Amniotic epithelial cell (primary cell): ENCODE measurements at places on chromosomes 13 and 19.

GRCh38 chr19:41591951-41592562 lies 16.1 kb downstream of the CEACAM21 start:
- DNase-seq: no peak

GRCh38 chr13:79659121-79659521 lies 178.2 kb downstream of the NDFIP2 start:
- peak; percentile 74 for DNase-seq

DNA sequence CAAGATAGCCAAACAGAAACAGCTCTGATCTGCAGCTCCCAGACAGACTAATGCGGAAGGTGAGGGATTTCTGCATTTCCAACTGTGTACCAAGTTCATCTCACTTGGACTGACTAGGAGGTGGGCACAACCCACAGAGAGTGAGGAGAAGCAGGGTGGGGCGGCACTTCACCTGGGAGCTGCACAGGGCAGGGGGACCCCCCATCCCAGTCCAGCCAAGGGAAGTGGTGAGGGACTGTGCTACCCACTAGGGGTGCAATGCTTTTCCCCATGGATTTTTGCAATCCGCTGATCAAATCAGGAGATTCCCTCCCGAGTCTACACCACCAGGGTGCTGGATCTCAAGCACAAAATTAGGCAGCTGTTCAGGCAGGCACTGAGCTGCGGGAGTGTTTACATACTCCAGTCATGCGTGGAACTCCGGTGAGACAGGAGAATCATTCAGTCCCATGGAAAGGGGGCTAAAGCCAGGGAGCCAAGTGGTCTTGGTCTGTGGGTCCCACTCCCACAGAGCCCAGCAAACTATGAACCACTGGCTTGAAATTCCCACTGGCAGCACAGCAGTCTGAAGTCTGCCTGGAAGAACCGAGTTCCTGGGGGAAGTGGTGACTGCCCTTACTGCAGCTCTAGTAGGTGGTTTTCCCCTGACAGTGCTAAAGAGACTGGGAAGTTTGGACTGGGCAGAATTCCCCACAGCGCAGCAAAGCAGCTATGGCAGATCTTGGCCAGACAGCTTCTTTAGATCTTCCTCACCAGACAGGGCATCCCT lies 85.1 kb upstream of the UFM1 start:
- no peak for DNase-seq

DNA sequence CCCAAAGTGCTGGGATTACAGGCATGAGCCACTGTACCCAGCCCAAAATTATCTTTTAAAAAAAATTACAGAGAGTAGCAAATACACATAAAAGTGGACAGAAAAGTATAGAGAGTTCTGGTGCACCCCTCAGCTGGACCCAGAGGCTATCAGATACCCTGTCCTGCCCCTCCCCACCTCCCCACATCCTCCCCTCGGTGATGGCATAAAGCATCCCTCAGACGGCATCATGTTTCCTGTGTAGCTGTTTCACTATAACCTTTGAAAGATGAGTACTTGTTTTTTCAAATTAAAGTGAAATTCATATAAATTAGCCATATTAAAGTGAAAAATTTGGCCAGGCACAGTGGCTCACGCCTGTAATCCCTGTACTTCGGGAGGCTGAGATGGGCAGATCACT lies 20.1 kb downstream of the SLC27A1 start:
- no peak for DNase-seq

DNA sequence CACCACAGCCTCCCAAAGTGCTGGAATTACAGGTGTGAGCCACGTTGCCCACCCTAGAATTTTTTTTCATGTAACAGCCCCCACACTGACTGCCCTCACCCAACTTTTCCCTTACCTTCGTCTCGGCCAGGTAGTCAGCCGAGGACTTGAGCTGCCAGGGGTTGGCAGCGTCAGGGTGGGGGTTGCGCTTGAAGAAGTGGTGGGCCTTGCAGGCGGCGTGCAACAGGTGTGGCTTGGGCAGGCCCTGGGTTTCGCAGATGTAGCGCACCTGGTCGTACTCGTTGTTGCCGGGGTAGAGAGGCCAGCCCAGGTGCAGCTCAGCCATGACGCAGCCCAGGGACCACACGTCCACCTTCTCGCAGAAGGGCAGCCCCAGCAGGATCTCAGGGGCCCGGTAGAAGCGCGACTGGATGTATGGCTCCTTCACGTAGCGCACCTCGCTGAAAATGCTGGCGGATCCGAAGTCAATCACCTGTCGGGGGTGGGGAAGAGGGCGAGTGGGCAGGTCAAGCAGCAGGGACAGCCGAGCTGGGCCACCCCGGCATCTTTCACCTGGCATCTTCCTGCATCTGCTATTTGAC lies 6.2 kb downstream of the HIPK4 start:
- no peak for DNase-seq

DNA sequence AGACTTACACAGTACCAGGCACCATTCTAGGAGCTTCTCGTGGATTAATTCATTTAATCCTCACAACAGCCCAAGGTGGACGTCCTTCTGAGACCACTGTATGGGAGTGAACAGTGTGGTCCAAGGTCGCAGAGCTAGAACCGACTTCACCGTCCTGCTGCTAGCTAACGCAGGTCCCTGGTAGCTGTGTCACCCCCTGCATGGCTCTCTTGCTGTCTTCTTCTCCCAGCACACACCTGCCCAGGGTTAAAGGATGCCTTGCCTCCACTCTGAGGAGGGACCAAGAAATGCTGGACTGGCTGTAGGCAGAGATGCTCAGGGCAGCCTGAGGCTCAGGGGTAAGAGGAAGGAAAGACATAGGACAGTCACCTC lies 3.0 kb downstream of the AKT2 start:
- no peak for DNase-seq

DNA sequence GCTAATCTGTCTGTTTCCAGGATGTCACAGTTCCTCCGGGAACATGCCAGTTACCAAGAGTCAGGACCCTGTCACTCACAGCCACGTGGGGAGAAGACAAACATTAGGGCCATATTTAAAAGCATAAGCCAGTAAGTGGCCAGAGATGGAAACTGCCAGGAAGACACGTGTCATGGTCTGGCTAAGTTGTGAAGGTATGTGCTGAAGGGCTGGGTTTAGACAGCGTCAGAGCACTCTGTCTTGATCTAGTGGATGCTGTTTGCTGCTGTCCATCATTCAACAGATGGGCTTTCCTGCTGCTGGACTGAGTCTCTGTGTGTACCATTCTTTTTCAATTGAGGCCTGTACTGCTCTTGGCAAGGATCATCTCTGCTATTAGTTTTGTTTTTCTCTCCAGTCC lies 128.6 kb downstream of the HS6ST3 start:
- no peak for DNase-seq
